Hepatocyte (in vitro differentiated cells): ENCODE measurements at places on chromosomes 3 and 15. TPM values are rescaled to one million over a fixed set of nuclear protein-coding genes. Genes with fewer than 3 reads are reported as not detected.

GRCh38 chr3:126912491-126913195 lies 70.3 kb upstream of the PLXNA1 start:
- no peak overlapping the region for H3K27ac ChIP-seq
- no peaks in the 10 kb centered on the region for H3K36me3 ChIP-seq
- no peaks in the 10 kb centered on the region for H3K4me1 ChIP-seq
- H3K27me3 ChIP-seq: no peaks in the 10 kb centered on the region
- DNase-seq: no peak

DNA sequence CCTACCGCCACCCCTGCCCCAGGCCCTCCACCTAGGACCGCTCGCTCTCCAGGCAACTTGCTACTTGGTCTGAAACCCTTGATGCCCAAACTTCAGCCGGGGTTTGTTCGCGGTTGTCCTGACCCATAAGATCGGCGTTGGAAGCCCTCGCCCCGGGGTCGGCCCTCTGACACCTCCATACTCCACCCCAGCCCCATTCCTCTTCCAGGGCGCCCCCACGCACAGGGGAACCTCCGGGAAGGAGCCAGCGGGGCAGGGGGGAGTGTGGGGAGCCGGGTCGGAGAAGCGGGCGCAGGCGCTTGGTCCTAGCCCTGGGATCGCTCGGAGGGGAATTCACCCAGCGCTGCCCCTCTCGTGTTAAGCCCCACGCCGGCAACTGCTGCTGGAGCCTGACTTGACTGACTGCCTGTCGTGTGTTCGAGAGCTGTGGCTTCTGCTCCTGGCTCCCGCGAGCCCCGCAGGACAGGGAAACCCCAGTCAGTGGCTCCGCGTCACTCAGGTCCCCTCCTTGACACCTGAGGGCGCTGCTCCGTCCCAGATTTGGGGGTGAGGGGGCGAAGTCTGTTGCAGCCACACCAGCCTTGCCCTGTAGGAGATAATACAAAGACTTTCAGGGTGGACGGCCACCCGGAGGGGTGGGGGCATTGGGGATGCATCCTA lies 675 bp downstream of the RYR3 start:
- no peak overlapping the region for H3K27ac ChIP-seq
- no peaks in the 10 kb centered on the region for H3K4me1 ChIP-seq
- DNase-seq: no peak
- H3K36me3 ChIP-seq: no peaks in the 10 kb centered on the region
- peak overlapping the region; percentile 26 for H3K4me3 ChIP-seq
- peaks cover 64% of the 10 kb centered on the region for H3K27me3 ChIP-seq

ADAMTS9 gene
- 116 and 145 TPM in 2 replicates for total RNA-seq

ARNT2 gene
- 4.6 and 5.3 TPM in 2 replicates for total RNA-seq

DNA sequence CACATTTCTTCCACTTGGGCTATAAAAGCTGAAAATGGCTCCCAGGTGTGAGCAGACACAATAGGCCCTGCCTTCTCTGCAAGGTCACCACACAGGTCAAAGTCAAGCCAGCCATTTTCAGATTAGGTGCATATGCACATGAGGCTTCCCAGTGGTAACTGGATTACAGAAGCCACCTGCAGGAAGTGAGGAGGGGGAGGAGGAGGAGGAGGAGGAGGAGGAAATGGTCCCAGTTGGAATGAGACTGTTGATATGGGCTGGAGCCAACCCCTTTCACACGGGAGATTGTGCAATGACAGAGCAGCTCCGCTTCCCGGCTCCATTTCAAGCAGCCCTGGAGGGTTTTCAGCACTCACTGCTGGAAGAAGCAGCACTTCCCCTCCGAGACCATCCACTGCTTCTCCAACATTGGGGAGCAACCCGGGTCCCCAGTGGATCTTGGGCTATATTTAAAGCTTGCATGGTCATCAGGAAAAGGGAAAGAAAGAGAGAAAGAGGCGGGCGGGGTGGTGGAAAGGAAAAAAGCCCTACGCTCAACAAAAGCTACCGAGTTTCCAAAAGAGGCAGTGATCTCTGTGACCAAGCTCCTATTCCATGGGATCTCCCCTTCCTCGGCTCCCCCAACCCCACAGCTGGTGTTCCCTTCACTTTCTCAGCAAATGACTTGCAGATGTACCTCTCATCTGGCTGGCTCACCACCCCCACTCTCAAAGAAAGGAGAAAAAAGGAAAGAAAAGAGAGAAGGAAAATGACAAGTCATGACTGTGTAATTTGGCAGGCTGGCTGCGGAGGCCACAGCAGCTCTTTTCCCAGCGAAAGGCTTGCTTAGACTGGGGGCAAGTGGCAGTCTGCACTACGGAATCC lies 58.3 kb downstream of the LRIG1 start:
- no peaks in the 10 kb centered on the region for H3K36me3 ChIP-seq
- H3K27ac ChIP-seq: peak overlapping the region; percentile 15
- DNase-seq: peak; percentile 41
- H3K27me3 ChIP-seq: no peaks in the 10 kb centered on the region
- peaks cover 18% of the 10 kb centered on the region for H3K4me1 ChIP-seq

GOLGA6A gene
- total RNA-seq: not detected in 2 replicates

DNA sequence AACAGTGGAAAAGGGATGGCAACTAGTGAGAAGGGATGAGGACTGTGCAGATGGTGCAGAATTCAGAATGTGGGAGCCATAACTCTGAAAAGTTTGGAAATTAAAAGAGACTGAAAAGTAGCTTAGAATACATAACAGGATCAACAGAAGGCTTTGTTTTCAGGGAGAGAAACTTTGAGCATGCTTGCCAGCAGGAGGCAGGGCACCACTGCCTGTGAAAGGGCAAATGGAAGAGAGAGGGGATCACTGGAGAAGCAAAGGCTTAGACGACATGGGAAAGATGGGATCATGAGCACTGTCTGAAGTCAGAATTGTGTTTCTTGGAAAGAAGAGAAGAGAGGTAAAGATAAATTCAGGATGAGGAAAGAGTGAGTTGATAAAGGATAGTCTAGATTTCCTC lies 99.6 kb downstream of the ABI3BP start:
- no peaks in the 10 kb centered on the region for H3K27me3 ChIP-seq
- H3K36me3 ChIP-seq: no peaks in the 10 kb centered on the region
- H3K27ac ChIP-seq: no peak overlapping the region
- H3K4me1 ChIP-seq: no peaks in the 10 kb centered on the region

SLC28A1 gene
- 2.7 and 3.0 TPM in 2 replicates for total RNA-seq

CPLX3 gene
- not detected in 2 replicates for total RNA-seq

DNA sequence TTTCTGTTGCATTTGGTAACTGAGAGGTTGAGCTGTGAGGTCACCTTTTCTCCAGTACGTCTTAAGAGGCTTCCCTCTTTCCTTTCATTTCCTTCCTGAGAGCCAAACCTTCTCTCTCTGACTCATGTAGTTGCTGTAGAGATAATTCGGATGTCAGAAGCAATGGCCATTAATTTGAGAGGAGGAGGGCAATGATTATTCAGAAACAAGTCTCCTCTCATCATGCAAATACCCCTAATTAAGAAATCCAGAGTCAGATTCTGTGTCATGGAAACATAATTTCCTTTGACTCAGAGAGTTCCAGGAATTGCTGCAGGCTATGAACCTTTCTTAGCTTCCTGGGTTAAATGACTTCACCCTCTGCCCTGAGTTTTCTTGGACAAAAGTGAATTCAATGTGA lies 59.0 kb upstream of the GSK3B start:
- no peaks in the 10 kb centered on the region for H3K4me1 ChIP-seq
- no peaks in the 10 kb centered on the region for H3K27me3 ChIP-seq
- peak; percentile 23 for DNase-seq
- H3K36me3 ChIP-seq: no peaks in the 10 kb centered on the region
- no peak overlapping the region for H3K4me3 ChIP-seq
- no peak overlapping the region for H3K27ac ChIP-seq

GRCh38 chr3:13665582-13666226 lies 116.8 kb downstream of the FBLN2 start:
- no peaks in the 10 kb centered on the region for H3K36me3 ChIP-seq
- no peak overlapping the region for H3K4me3 ChIP-seq
- H3K27me3 ChIP-seq: peaks cover 5% of the 10 kb centered on the region

- H3K27me3 ChIP-seq: no peaks in the 10 kb centered on the region
- no peak for DNase-seq
- H3K36me3 ChIP-seq: peaks cover 4% of the 10 kb centered on the region
- no peaks in the 10 kb centered on the region for H3K4me1 ChIP-seq
- H3K27ac ChIP-seq: peak overlapping the region; percentile 44
Measured at GRCh38 chr15:35362195-35362829, 183.7 kb downstream of the DPH6 start.

MYO5C gene
- total RNA-seq: 15.7 and 18.2 TPM in 2 replicates

ATP10A gene
- 0.77 and 1.4 TPM in 2 replicates for total RNA-seq

SYNM gene
- 12.4 and 13.8 TPM in 2 replicates for total RNA-seq

GRCh38 chr15:32676169-32676568 lies 34.7 kb downstream of the SCG5 start:
- no peak overlapping the region for H3K4me3 ChIP-seq
- no peak for DNase-seq
- no peaks in the 10 kb centered on the region for H3K27me3 ChIP-seq
- H3K27ac ChIP-seq: no peak overlapping the region

DNA sequence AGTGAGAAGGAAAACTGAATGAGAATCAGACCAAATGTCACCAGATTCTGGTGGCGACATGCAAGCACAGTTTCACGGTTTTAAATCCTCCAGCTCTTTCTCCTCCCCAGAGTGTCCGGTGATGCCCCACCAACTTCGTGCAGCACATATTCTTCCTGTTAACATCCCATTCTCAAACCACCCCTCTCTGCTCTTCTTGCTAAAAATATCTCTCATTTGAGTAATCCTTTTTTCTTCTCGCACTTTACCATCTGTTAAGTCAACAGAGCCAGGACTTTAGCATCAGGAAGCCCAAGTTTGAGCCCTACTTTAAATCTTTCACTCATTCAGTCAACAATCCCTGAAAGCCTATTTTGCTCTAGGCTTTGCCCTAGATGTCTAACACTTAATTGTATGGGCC lies 68.2 kb upstream of the VGLL4 start:
- DNase-seq: no peak
- H3K27ac ChIP-seq: no peak overlapping the region
- H3K27me3 ChIP-seq: no peaks in the 10 kb centered on the region
- no peak overlapping the region for H3K4me3 ChIP-seq

GRCh38 chr3:12190832-12191231 lies 32.1 kb upstream of the TIMP4 start:
- DNase-seq: no peak
- no peaks in the 10 kb centered on the region for H3K36me3 ChIP-seq
- H3K4me3 ChIP-seq: no peak overlapping the region
- H3K27ac ChIP-seq: no peak overlapping the region
- H3K4me1 ChIP-seq: peaks cover 26% of the 10 kb centered on the region
- H3K27me3 ChIP-seq: no peaks in the 10 kb centered on the region

DNA sequence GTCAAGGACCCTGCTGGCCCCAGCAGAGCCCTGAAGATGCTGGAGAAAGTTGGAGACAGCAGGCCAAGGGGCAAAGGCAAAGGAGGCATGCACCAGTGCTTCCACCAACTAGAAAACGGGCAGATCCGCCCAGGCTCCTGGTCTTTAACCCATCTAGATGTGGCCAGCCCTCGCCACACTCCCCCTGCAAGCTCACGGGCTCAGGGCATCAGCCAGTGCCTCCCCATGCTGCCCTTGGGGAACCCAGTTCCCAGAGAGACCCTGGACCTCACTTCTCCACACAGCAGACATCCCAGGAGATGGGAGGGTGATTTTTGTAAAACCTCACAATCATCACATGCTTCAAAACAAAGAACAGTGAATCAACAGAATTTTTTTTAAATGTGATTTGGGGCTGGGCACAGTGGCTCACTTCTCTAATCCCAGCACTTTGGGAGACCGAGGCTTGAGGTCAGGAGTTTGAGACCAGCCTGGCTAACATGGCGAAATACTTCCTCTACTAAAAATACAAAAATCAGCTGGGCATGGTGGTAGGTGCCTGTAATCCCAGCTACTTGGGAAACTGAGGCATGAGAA lies 24.5 kb downstream of the CYFIP1 start:
- H3K27me3 ChIP-seq: no peaks in the 10 kb centered on the region
- H3K36me3 ChIP-seq: no peaks in the 10 kb centered on the region
- DNase-seq: no peak

ENTPD3 gene
- 1.7 and 2.2 TPM in 2 replicates for total RNA-seq

SFMBT1 gene
- 12.0 and 18.1 TPM in 2 replicates for total RNA-seq

GRCh38 chr3:114554731-114555130 lies 260.9 kb downstream of the TIGIT start:
- no peaks in the 10 kb centered on the region for H3K4me1 ChIP-seq
- H3K27me3 ChIP-seq: no peaks in the 10 kb centered on the region
- no peak overlapping the region for H3K27ac ChIP-seq
- DNase-seq: no peak
- no peak overlapping the region for H3K4me3 ChIP-seq

GRCh38 chr3:127461286-127461910 lies 129.1 kb downstream of the TPRA1 start:
- H3K36me3 ChIP-seq: no peaks in the 10 kb centered on the region
- no peak overlapping the region for H3K27ac ChIP-seq
- no peak overlapping the region for H3K4me3 ChIP-seq
- DNase-seq: no peak
- peaks cover 4% of the 10 kb centered on the region for H3K4me1 ChIP-seq

DNA sequence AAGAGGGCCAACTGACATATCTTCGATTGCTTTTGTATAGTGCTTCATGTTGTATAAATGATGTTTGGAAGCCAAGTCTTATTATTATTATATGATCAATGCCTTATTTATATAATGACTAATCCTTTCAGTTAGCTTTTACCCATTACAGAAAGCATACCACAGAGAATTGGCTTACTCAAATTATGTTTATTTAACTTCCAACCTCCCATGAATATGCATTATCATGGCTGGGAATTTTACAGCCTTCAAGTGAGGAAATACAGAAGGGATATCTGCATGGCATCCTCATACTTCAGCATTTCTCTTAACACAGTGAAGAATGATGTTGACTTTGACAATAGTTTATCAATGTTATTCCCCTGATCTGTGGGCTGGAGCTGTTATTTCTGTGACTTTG lies 225.9 kb upstream of the GAP43 start:
- no peak for DNase-seq
- H3K36me3 ChIP-seq: no peaks in the 10 kb centered on the region
- no peak overlapping the region for H3K27ac ChIP-seq
- no peak overlapping the region for H3K4me3 ChIP-seq
- no peaks in the 10 kb centered on the region for H3K4me1 ChIP-seq

- peaks cover 7% of the 10 kb centered on the region for H3K4me1 ChIP-seq
- H3K27ac ChIP-seq: no peak overlapping the region
- DNase-seq: no peak
Measured at GRCh38 chr15:92682741-92683510, 27.4 kb upstream of the FAM174B start.

DNA sequence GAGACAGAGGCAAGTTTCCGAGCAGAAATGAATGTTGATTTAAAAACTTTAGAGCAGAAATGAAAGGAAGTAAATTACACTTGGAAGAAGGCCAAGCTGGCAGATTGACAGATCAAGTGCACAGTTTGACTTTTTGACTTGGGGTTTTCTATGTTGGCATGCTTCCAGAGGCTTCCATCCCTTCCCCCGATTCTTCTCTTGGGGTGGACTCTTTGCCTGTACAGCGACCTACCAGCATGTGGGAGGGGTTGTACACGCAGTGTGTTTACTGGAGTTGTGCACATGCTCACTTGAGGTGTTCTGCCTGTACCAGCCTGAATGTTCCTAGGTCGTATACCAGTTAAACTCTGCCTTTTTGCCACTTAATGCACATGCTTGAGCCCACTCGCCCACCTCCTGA lies 701.5 kb upstream of the GBE1 start:
- no peak overlapping the region for H3K27ac ChIP-seq
- H3K36me3 ChIP-seq: no peaks in the 10 kb centered on the region
- no peaks in the 10 kb centered on the region for H3K4me1 ChIP-seq
- no peaks in the 10 kb centered on the region for H3K27me3 ChIP-seq
